Pancreas (tissue), 10 donors: ENCODE measurements at places on chromosomes 5 and 9. TPM values are rescaled to one million over a fixed set of nuclear protein-coding genes. Genes with fewer than 3 reads are reported as not detected.

Gene FOXI1
- 0.24 TPM for total RNA-seq

Gene PRSS3
- 341 TPM for total RNA-seq

Gene SH3RF2
- 15.7 TPM for total RNA-seq

Gene SOWAHA
- total RNA-seq, result 1.7 TPM

DNA sequence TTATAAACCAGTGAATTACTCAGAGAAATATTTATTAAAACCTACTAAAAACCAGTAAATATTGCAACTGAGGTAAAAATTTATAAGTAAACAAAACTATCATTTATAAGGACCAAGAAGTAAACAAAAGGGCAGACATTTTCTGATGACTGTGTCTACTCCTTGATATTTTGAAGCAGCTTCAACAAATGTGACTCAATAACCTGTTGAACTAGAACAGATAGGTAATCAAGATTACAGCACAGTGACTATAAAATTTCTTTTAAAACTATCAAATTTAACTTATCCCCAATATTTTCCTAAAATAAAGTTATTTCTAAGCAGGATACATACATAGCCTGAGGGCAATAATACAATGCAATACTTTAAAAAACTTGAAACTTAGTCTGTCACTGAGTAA, 12.8 kb downstream of the ANKRA2 start:
- DNase-seq, result no peak

Gene KYAT1
- total RNA-seq, result 1.1 TPM

DNA sequence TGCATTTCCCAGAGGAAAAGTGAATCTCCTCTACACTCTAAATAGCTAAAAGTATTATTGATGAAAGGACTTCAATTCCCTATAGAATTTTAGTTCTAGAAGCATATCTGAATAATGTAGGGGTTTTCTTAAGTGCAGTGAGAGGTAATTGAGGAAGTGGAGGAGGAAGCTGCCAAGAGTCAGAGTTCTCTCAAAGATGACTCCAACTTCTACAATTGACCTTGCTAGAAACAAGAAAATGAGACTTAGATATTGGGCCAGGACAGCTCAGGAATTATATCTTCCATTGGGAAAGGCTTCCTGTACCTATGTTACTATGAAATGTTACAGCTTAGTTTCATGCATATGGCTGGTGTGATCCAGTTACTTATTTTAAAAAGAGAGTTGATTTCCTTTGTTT, 10.4 kb upstream of the F2R start:
- no peak for DNase-seq

- no peak for DNase-seq
Measured at GRCh38 chr9:112166176-112167140, 8.6 kb downstream of the SUSD1 start.

Gene LSM11
- 1.9 TPM for total RNA-seq

GRCh38 chr9:109411069-109411761, 86.9 kb downstream of the PTPN3 start:
- DNase-seq, result no peak

- no peak for DNase-seq
Measured at GRCh38 chr5:91329283-91329682, 53.8 kb downstream of the ARRDC3 start.

Gene GFI1B
- 0.09 TPM for total RNA-seq

GRCh38 chr5:145908206-145908960, 28.0 kb upstream of the SH3RF2 start:
- no peak for DNase-seq
